Stimulated activated CD4-positive, alpha-beta T cell treated with anti-CD3 and anti-CD28 coated beads, Interleukin-1b, Interleukin-23, amount 100 ng/mL, for 48 hours (primary cell): ENCODE measurements at places on chromosomes 16 and 17.

DNA sequence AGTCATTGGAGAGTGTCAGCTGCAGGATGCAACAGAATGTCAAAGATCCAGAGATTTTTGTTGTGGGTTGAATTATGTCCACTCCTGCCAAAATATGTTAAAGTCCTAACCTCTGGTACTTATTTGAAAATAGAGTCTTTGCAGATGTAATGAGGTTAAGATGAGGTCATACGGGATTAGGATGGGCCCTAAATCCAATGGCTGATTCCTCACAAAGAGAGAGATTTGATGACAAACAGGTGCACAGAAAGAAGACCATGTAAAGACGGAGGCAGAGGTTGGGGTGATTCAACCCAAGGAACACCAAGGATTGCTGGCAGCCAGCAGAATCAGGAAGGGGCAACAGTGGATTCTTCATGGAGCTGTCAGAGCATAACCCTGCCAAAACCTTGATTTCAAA lies 34.5 kb upstream of the USP22 start:
- no peak for DNase-seq

- DNase-seq = peak; percentile 22
These were observed 10.7 kb downstream of the GNAO1 start for GRCh38 chr16:56202036-56202435.

GRCh38 chr17:12637015-12637414 lies 28.7 kb upstream of the MYOCD start:
- no peak for DNase-seq

DNA sequence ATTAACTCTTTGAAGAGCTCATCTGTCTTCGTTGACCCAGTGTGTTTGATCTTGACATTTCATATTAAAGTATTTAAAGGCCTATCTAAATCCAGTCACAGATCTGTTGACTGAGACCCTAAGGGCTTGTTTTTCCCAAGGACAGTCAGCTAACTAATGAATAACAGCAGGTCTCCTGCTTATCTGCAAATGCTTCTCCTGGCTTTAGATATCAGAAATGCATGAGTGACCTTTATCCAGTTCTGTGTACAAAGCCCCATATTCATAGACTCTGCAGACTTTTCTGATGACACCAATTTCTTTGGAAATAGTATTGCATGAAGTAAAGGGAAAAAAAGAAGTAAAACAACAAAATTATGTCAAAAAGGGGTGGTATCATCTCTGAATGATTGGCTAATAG lies 70.3 kb downstream of the YPEL2 start:
- DNase-seq = no peak

- peak; percentile 81 for DNase-seq
These were observed 24.2 kb downstream of the FAM117A start for GRCh38 chr17:49739641-49740271.

GRCh38 chr17:77485089-77485833 lies 344.5 kb downstream of the SEC14L1 start:
- no peak for DNase-seq

DNA sequence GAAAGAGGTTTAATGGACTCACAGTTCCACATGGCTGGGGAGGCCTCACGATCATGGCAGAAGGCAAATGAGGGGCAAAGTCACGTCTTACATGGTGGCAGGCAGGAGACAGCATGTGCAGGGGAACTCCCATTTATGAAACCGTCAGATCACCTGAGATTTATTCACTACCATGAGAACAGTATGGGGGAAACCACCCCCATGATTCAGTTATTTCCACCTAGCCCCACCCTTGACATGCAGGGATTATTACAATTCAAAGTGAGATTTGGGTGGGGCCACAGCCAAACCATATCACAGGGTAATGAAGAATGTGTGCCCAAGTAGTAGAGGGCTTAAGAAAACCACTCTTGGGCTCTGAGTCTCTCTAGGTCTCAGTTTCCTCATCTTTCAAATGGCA lies 85.1 kb downstream of the PRKCB start:
- DNase-seq = peak; percentile 46

DNA sequence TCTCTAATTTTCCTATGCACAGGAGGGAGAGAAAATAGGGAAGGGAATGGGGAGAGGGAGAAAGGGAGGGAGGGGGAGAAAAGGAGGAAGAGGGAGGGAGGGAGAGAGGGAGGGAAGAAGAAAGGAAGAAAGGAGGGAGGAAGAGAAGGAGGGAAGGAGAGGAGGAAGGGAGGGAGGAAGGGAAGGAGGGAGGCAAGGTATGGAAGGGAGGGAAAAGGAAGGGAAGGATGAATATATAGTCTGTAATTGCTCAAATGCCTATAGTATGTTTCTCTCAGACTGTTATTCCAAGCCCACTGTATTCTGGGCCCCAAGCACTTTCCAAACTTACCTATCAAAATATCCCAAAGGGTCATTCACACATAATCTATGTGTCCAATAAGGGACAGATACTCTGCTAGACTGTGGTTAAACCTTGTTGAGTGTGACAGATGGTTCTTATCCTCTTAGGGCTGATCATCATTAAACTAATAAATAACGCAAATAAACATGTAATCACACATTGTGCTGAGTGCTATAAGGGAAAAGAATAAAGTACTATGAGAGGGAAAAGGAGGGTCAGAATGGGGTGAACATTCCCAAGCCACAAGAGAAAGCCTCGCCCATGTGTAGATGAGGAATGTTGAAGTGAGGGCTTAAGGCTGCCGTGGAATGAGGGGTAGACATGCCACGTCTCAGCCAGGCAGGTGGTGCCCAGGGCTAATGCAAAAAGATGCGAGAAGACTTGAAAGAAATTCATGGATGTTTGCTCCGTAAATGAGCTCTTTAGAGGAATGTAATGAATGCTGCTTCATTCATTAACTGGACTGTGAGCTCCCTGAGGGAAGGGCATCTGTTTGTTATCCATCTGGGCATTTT lies 30.6 kb downstream of the ASIC2 start:
- DNase-seq = no peak

DNA sequence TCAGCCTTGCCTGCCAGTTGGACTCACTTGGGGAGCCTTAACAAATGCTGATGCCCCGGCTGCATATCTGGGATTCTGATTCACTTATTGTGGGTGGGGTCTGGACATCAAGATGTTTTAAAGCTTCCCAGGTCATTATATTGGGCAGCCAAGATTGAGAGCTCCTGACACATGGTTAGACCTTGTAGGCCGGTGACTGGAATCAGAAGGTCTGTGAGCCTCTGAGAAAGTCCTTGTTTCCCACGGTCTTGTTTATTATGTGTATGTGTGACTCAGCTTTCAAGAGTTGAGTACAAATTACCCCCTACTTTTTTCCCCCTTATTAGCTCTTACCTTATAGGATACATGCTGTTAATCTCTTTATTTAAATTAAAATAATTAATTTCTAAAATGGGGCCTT lies 103.5 kb downstream of the ABCC1 start:
- no peak for DNase-seq
